ENCODE measurements at places on chromosomes 4 and X.

DNA sequence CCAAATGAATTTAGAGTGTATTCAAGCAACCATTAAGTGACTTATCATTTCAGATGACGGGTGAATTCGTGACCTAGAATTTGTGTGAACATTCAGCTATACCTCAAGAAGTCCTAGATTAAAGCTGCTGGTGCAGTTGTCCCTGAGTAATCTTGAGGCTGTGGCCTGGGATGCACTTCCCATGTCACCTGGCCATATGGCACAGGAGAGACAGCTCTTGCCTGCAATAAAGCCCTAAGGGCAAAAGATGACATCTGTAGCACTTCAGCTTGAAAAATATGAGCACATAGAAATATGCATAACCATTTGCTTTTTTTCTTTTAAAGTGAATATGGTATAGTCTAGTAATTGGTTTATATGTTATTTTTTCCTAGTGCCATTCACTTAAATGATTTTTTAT lies 125.8 kb downstream of the FHDC1 start:
- no peak for DNase-seq

DNA sequence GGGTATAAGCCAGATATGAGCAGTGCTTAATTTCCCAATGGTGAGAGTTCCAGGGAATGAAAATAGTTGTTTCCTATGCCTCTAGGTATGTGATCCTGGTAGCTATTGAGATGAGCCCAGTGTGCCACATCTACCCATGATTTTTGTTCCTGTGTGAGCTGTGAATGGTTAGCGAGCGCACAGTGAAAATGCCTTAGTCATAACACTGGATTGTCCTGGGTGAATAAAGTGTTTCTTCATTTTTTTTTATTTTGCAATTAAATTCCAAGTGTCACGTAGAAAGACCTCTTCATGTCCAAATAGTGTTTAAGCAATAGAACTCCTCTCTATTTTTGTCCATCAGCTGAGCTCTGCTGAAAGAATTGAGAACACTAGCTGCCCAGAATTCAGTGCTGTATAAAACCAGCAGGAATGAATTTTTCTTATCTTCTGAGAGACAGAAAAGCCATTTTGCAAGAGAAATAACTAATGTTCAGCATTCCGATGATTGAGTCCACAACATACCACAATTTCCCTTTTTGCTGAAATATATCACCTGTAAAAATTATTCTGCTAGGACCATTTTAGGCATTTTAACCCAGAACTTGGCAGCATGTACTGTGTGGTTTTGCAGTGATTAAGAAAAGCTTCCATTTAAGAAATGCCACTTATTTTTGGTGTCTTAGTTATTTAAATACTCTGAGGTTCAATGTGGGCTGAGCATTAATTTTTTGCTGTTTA lies 5.6 kb downstream of the MAOA start:
- DNase-seq = no peak

- no peak for DNase-seq
These were observed 4.5 kb upstream of the PPP2R2C start for GRCh38 chr4:6476893-6477292.

- no peak for DNase-seq
These were observed 919.6 kb upstream of the DIAPH2 start for GRCh38 chrX:95764972-95765451.

DNA sequence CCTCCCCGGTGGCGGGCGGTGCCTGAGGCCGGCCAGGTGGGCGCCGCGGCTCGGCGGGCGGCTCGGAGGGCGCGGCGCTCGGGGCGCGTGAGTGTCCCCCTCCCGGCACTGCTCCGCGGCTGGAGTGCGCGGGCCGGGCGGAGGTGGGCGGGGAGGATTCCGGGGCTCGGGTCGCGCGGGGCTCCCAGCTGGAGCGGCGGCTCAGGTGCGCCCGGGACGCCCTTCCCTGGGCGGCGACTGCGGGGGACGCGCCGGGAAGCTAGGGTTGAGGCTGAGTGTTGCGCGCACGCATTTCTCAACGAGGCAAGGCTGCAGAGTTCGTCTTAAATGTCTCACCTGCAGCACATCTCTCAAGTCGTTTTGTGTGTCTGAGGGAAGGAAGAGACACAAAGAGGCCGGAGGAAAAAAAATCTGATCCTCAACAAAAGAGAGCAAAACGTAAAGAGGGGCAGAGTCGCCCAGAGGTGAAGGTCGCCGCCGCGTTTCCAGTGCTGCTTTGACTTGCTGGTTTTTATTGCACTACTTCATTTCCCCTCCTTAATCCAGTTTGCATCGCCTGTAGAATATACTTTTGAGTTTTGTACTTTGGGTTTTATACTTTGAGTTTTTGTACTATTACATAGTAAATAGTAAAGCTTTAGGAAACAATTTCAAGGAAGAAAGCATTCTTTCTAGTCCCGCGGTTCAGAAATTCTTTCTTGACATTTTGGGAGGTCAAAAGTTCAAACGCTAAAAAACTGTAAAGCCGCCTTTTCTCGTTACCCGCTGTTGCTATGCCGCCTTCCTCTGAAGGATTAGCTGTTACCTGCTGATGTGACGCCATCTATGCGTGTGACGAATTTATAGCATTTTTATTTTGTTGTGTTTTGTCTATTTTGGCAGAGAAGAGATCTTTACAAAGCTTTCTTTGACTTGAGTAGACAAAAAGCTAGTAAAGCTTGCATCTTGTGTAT lies 106.5 kb upstream of the STOX2 start:
- DNase-seq = no peak

DNA sequence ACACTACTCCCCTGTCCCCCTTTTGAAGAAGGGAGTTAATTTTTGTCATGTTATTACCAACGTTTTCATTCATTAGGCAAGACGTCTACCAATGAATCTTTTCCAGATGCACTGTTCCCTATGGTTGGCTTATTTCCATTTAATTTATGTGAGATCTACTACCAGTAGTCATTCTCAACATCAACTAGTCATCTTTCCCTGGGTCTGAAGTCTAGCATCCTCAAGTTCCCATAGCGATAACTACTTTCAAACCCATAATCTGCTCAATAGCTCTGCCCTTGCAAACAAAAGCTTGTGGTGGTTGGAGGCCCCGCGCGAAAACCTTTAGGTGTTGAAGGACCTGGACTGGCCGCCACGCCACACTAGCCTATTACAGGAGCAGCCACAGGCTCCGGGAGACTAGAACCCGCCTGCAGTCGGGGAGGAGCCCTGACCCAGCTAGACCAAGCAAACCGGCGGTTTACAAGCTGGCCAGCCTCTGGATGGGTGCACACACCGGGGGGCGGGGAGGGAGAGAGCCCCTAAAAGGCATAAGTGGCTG lies 746 bp downstream of the PPAT start:
- DNase-seq = no peak

GRCh38 chr4:30122711-30123110 lies 597.5 kb upstream of the PCDH7 start:
- DNase-seq = no peak

DNA sequence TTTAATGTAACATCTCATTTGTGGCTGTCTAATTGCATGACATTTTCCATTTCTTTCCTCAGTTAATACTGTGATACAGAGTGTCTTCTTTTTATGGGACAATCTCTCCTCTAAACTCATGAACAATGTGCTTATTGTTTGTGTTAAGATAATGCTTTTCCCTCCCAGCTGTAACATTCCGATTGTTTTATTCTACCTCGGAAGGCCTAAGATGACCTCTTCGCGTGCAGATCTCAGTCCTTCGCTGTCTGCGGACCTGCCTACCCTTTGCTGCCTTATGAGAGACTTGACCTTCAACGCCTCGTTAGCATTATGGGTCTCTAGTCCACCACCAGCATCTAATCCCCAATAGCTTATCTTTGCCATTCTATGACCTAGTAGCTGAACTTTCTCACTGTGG lies 29.8 kb upstream of the ZFP42 start:
- DNase-seq = no peak

- DNase-seq = no peak
These were observed 19.0 kb upstream of the SUPT20HL2 start for GRCh38 chrX:24332878-24333277.

Data from activated CD8-positive, alpha-beta memory T cell treated with anti-CD3 and anti-CD28 coated beads for 48 hours (primary cell).